Stimulated activated CD8-positive, alpha-beta memory T cell treated with anti-CD3 and anti-CD28 coated beads, Interleukin-2, amount 100 ng/mL, for 48 hours (primary cell): ENCODE measurements at places on chromosomes 13 and 19.

DNA sequence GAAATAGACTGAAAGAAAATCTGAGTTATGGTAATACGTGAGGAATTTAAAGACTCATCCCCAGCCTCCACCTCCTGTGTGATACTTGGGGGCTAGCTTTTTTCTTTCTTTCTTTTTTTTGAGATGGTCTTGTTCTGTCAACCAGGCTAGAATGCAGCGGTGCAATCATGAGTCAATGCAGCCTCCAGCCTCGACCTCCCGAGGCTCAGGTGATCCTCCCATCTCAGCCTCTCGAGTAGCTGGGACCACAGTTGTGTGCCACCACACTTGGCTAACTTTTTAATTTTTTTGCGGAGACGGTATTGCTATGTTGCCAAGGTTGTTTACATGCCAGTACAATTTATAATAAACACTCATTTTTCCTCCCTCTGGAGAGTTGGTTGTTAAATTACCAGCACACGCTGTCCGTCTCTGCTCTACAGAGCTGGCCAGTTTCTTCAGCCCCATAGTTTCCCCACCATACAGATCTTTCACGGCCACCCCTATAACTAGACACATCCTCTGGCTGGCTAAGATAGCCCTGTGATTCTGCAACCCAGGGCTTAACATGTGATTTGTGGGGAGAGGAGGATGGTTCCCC is 4.8 kb downstream of the TNFSF9 start:
- DNase-seq = no peak

DNA sequence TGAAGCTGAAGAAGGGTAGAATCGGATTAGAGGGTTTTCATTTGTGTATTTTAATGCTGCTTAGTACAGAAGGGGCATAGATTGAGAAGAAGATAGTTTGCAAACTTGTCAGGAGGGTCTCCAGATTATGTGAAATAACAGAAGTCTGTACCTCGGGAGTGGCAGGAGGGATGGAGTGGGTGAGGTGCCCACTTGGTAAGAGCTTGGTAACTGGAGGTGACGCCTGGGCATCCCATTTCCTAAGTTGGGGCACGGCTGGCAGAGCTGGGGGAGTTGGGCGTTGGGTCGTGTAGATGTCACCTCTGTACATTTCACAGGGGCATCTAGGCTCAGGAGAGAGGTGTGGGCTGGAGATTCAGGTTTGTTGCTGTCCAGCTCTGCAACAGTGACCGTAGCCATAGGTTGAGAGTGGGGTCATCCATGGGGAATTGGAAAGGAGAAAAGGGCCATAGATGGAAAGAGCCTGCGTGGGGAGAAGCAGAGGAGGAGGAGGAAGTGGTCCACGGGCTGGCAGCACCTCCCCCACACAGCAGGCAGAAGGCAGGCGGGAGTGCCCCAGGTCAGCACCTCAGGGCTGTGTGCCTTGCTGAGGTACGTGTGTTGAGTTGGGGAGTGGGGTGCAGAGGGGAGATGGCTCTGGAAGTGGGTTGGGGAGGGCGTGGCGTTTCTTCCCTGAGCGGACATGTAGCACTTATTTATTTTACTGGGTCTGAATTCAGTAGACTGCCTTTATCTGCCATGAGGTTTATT is 31.2 kb downstream of the MPHOSPH8 start:
- DNase-seq = no peak

GRCh38 chr13:84659359-84659661 is 777.0 kb upstream of the SLITRK1 start:
- DNase-seq = no peak

GRCh38 chr13:56424246-56424645 is 716.5 kb upstream of the PRR20A start:
- no peak for DNase-seq

- no peak for DNase-seq
These were observed 53.2 kb downstream of the TMED1 start for GRCh38 chr19:10782795-10783194.

- no peak for DNase-seq
These were observed 446.4 kb downstream of the COG6 start for GRCh38 chr13:40101708-40102359.

DNA sequence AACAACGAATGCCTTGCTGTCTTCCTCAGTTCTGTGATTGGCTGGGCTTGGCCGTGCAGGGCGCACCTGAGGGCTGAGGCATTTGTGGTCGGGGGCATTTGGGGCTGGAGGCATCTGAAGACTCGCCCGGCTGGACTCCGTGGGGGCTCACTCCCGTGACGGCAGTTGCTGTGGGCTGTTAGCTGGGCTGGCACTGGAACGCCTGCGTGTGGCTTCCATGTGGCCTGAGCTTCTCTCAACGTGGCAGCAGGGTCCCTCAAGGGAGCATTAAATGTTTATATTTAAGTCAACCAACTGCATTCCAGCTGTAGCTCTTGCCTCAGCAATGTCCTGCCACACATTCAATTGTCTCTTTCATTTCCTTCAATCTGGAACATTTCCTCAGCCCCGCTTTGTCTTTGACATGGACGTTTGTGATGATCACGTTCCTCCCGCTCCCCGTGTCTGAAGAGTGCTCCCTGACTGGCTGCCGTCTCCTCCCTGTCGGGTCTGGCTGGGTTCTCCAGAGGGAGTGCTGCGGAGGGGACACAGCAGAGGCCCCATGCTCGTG is 21.0 kb downstream of the CCDC8 start:
- DNase-seq = no peak

GRCh38 chr19:50167314-50167721 is 4.2 kb upstream of the IZUMO2 start:
- no peak for DNase-seq

- no peak for DNase-seq
These were observed 3.3 kb upstream of the KLK15 start for GRCh38 chr19:50836543-50837195.

DNA sequence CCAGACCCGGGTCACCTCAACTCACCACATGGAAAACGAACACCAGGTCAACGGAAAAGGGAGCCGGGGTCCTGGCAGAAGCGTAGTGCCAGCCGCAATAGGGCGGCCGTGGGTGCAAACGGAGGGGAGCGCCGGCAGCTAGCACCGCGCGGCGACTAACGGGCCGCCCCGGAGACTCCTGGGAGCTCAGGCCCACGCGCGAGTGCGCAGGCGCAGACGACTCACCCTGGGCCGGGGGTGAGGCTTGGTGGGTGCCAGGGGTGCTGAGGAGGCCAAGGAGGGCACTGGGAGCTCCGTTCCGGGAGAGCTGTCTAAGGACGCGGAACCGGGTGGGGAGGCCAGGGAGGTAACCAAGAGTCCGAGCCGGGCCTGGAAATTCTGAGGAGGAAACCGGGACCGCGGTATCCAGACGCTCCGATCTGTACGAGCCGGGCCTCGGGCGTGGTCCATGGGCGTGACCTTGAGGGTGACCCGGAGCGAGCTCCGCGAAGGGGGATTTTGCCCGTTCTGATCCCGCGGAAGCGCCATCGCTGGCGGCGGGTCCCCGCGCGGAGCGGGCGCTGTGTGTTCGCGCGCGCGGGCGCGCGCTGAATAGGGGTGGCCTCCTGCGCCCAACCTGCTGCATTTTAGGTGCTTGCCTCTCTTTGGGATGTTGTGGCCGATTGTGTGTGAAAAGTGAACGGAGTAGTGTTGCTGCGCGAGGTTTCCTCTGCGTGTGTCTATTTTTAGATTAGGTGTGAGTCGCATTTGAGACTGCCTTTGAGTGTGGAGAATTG is at the start of gene ZNF382:
Gene ZNF382, plus strand, starts transcription at position 213 of the 776 bp plus-strand sequence. CDS start 4,602 bp downstream, outside the sequence.
- peak; percentile 82 for DNase-seq

DNA sequence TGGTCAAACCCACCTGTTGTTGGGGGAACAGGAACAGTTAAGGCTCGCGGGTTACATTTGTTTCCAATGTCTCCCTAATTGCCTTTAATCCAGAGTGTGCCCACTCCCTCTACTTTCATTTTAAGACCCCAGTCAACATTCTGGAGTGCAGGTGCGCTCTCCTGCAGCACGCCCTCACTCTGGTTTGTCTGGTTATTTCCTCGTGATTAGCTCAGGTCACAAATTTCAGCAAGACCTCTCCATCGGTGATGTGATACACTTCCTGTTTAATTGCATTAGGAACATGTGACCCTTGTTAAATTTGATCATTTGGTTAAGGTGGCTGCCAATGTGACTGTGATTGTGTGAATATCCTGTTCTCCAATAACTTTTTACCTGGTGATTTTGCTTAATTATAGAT is 53.0 kb downstream of the TEX29 start:
- no peak for DNase-seq

GRCh38 chr13:103517066-103517767 is 451.0 kb upstream of the SLC10A2 start:
- no peak for DNase-seq

- no peak for DNase-seq
These were observed 21.1 kb upstream of the FBXO27 start for GRCh38 chr19:39053276-39054090.

DNA sequence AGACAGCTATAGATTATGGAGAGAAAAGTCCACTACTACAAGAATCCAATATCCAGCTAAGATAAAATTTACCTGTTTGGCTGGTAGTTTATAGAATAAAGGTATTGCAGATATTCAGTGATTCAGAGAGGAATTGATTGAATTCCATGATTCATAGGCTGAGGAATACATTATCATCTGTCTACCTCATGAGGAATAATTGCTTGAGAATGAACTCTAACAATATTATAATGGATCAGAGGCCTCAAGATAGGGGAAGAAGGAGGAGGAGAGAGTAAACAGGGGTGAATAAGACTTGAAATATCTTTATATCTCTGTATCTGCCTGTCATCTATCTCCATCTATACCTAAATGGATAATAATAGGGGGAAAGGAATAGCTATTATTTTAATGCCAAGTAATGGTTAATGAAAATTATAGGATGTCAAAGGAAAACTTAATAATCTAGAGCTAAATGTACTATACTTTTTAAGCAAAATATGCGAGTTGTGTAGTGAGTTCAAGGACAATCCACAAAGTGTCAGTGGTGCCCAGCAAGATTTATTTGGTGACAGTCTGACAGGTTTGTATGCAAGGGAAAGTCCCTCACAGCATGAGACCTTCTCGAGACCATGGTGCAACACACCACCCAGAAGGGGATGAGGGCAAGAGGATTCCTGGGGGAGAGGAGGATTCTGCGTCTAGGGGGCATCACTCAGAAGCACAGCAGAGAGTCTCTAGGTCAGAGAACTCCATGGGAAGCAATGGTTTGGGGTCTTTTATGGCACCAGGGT is 224.5 kb downstream of the GPC5 start:
- no peak for DNase-seq

GRCh38 chr13:21849323-21849722 is 178.4 kb downstream of the FGF9 start:
- no peak for DNase-seq

DNA sequence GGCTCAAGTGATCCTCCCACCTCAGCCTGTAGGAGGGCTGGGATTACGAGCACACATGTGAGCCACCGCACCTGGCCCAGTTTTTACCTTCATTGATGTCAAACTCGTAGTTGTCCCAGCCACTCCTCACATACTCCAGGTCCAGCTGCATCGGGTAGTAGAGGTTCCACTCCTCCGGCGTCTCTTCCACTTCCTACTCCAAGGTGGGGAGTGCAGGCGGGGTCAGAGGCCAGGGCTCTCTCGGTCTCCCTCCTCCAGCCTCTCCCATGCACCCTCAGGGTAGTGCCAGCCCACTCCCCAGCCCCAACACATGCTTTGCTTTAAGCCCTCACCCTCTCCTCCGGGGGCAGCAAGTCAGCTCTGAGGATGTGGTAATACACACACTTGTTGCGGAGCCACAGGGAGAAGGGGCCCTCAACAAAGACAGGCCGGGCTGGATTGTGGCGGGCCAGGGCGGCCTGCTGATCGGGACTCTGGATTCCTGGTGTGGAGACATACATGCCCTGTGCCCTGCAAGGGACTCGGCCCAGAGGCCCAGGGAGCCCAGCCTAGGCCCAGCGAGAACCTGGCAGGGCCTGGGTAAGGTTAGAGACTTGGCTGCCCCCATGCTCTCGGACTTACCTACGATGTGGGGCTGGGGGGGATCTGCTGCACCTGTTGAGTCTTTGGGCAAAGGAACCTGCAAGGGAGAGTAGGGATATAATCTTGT is 1.9 kb upstream of the ZNF653 start:
- DNase-seq = no peak

DNA sequence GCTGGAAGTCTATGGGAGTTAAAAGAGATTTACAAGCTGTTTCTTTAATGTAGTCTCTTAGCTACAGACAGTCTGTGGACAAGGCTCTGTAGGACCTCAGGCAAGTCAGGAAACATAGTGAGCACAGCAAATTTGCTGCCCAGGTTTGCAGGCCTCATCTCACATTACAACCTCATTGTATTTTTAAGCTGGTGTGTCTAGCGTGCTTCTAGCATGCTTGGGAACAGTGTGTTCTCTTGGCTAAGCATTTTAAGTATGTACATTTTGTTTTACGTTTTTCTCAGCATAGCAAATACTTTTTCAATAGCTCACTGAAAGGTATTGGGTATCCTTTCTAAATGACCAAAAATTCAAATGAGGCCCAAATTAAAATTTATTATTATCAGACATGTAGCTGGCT is 113.2 kb downstream of the STARD13 start:
- no peak for DNase-seq

GRCh38 chr13:70964124-70964523 is 855.9 kb upstream of the KLHL1 start:
- no peak for DNase-seq

GRCh38 chr19:36051637-36052036 is 2.4 kb downstream of the THAP8 start:
- DNase-seq = no peak

- DNase-seq = no peak
These were observed 186.2 kb downstream of the PCDH9 start for GRCh38 chr13:67043901-67044300.

- DNase-seq = peak; percentile 48
These were observed at the start of gene ZNF358 for GRCh38 chr19:7515645-7516151. ZNF358 (plus strand) TSS chr19:7516103; CDS start chr19:7519243, 3,140 bp downstream.

GRCh38 chr19:33465371-33465770 is 56.2 kb downstream of the PEPD start:
- no peak for DNase-seq

GRCh38 chr13:26376430-26376829 is 122.5 kb downstream of the CDK8 start:
- no peak for DNase-seq

GRCh38 chr13:28473044-28473443 is 21.9 kb downstream of the FLT1 start:
- no peak for DNase-seq

DNA sequence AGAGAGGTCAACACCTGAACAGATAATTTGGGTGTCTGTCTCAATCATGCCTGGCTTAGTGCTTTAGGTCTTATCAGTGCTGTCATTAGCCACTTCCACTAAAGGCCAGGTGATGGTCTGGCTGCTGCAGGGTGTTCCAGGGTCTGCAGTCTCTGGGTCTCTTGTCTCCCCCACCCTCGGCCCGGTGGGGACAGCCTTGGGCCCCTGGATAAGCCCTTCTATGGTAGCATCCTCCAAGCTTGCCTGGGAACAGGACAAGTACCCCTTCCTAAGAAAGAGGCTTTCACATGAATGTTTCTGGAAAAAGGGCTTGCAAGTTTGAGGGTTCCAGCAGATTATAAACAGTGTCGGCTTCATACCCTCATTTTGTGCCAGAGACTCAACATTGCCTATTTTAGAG is 29.3 kb upstream of the ZNF536 start:
- no peak for DNase-seq
